CD4-positive, alpha-beta T cell treated with Interleukin-15 for 4 hours (primary cell): ENCODE measurements at places on chromosomes 6 and 20.
A peak's percentile ranks its signal among the peaks of the same experiment; 100 is the strongest.

GRCh38 chr6:127912914-127913313 lies 12.1 kb upstream of the THEMIS start:
- no peak for DNase-seq

- DNase-seq = no peak
Measured at GRCh38 chr20:47113362-47114109, 218.9 kb downstream of the EYA2 start.

DNA sequence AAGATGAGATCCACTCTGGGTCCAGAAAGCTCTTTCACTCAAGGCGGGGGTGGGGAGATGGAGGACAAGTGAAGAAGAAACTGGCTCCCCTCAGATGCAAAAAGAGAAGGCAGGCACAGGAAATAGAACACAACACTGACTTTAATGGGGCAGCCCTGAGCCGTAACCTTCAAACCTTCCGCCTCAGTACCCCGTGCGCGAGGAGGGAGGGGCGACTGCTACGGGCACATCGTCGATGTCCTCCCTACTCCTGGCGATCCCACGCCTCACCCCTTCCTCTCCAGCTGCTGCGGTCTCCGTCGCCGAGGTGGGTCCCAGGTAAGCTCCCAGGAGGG lies 3.9 kb downstream of the SPEF1 start:
- DNase-seq = peak; percentile 16

DNA sequence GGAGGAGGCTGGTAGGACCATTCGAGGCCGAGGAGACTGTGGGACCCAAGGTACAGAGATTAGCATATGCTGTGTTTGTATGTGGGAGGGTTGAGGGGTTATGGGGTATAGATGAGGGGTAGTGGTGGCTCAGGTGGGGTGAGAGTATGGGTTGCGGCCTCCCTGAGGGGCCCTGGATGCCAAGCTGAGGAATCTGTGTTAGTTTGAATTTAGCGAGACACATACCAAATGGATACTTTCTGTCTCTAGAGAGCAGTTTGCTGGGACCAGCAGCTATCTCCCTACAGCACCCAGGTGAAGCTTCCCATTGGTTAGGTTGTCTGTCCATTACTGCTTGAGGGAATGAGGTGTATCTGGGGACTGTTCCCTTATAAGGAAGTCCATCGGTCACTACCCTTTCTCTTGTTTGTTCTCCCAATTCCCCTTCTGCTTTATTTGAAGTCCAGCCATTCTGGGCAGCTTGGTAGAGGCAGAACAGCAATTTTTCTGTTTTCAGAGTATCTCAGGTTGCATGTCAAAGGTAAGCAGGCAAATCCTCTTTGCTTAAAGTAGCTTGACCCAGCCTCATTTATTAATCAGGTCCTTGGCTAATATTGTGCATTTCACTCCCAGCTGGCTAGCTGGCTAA lies 15.2 kb downstream of the CHMP4B start:
- no peak for DNase-seq

- DNase-seq = no peak
Measured at GRCh38 chr20:34165018-34165619, 53.1 kb upstream of the EIF2S2 start.

DNA sequence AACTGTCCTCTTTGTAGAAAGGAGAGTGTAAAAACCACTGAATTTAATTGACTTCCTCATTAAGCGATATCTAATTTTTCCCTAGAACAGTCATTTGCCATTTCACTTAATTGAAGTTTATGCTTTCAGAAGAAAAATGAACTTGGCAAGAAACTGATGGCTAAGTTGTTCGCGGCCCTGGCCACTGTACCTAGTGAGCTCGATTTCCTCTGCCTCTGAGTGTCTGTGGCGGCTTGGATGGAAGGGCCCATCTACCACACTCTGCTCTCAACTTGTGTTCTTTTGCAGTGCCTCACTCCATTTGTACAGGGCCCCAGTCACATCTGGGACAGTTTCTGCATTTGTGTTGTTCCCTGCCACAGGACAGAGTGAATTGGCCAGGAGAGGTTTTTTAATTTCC lies 102.9 kb downstream of the BCAS1 start:
- DNase-seq = no peak

DNA sequence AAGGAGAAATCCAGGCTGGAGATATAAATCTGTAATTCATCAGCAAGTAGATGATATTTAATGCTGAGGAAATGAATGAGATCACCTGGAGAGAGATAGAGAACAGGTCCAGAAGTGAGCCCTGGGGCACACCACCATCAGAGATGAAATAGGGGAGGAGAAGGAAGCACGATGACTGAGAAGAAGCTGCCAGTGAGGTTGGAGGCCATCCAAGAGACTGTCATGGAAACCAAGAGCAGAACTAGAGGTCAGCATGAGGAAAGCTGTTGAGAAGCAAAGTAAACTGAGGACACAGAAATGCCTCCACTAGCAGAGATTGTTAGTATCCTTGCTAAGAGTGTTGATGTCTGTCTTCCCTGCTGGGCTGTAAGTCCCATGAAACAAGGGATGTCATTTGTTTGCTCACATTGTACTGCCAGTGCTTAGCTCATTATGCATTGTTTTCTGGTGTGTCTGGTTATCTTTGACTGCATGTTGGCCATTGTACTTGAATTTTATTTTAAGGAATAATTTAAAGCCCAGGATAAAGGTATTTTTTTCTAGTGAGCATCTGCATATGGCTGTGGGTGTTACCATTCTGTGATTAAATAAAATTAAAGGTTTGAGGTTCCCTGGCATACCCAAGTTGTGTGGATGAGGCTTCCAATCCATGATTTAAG lies 35.8 kb downstream of the CDH22 start:
- no peak for DNase-seq

GRCh38 chr6:29678114-29678513 lies 2.8 kb downstream of the ZFP57 start:
- no peak for DNase-seq

- DNase-seq = peak; percentile 73
Measured at GRCh38 chr6:141326426-141326825, 806.3 kb upstream of the GJE1 start.

- DNase-seq = no peak
Measured at GRCh38 chr20:21936261-21936660, 230.8 kb downstream of the PAX1 start.

GRCh38 chr20:45366631-45367030 lies 3.7 kb downstream of the SYS1 start:
- DNase-seq = no peak

- DNase-seq = no peak
Measured at GRCh38 chr6:112979830-112980229, 632.7 kb downstream of the RFPL4B start.

DNA sequence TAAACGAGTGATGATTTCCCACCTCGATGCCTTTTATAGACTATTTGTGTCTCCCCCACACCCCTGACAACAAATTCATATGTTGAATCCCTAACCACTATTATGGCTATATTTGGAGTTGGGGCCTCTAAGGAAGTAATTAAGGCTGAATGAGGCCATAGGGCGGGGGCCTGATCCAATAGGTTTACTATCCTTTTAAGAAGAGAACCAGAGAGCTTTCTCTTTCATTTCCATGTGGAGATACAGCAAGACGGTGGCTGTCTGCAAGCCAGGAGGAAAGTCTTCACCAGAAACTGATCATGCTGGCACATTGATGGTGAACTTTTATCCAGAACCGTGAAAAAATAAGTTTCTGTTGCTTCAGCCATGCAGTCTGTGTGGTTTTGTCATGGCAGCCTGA lies 38.9 kb upstream of the CLIC5 start:
- DNase-seq = no peak

DNA sequence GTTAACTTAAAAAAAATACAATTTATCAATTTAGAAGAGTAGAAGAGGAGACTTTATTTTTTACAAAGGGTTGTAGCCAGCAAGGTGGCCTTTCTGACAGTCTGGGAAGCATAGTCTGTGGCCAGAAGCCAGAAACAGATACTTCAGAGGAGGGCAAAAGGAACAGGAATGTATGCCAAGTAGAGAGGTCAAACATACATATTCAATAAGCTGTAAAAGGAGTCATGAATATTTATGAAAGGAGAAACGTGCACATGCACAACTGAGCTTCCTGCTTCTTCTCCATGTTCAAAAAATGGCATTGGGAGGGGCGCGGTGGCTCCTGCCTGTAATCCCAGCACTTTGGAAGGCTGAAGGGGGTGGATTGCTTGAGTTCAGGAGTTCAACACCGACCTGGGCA lies 43.9 kb upstream of the FAM184A start:
- DNase-seq = no peak

- DNase-seq = no peak
Measured at GRCh38 chr20:57053793-57054552, 212.5 kb downstream of the BMP7 start.

GRCh38 chr20:46936415-46937156 lies 41.9 kb downstream of the EYA2 start:
- no peak for DNase-seq

- no peak for DNase-seq
Measured at GRCh38 chr6:5422321-5422915, 161.1 kb downstream of the FARS2 start.

DNA sequence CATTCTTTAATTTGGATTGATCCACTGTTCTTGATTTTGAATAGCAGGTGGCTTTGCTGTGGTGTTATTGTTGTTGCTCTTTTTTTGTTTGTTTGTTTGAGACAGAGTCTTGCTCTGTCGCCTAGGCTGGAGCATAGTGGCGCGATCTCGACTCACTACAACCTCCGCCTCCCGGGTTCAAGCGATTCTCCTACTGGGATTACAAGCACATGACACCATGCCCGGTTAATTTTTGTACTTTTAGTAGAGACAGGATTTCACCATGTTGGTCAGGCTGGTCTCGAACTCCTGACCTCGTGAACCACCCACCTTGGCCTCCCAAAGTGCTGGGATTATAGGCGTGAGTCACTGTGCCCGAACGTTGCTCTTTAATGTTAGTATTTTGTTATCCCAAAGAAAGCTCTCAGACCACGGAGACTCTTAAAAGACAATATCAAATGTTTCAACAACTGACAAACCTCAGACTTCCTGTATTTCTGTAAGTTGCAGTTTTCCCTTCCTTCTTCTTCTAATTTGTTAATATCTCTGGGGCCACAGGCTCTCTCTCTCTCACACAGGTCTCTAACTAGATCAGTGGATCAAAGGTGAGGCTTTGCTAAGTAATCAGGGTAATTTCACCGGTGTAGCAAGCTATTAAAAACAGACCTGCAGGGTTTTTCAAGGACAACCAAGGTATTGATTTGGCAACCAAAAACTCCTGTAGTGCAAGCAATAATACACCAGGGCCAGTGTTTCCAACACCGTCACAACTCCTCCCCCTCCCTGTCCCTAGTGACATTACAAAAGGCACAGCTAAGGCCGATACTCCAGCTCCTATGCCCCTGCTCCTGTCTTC lies 48.8 kb upstream of the ZNF217 start:
- peak; percentile 60 for DNase-seq

- peak; percentile 5 for DNase-seq
Measured at GRCh38 chr6:12232339-12232738, 57.8 kb upstream of the EDN1 start.

GRCh38 chr6:157755032-157755745 lies 67.9 kb upstream of the SNX9 start:
- DNase-seq = no peak

- DNase-seq = no peak
Measured at GRCh38 chr6:168127384-168127868, 48.4 kb upstream of the FRMD1 start.

GRCh38 chr6:134863763-134864510 lies 86.0 kb downstream of the ALDH8A1 start:
- DNase-seq = no peak

DNA sequence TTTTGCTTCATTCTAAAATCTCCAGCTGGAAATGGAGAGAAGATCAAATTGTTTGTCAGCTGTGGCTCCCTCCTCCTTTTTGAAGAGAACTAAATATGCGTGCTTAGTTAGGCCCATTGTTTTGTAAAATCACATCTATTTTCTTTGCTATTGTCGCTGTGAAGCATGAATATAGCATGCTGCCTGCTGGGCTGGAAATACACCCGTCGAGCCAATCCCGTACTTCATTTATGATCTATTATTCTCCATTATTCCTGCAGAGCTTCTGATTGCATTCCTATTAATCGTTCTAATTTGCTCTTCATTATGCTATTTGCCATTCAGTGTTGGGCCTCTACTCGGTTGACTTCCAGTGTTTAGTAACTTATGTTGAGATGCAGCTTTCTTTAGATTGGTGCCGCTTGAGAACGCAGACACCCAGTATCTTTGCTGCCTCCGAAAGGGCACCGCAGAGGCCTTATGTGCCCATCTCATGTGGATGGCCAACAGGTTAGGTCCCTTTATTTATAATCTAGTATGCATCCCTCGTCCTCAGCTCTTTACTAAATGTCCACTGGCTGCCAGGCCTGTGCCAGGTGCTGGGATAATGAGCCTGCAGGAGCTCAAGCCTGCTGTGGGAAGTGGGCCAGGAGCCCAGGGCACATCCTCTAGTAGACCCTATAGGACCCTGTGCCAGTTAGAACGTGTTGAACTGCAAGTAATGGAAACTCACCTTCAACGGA lies 45.6 kb downstream of the FAM50B start:
- no peak for DNase-seq

- DNase-seq = no peak
Measured at GRCh38 chr6:151005896-151006632, 140.6 kb downstream of the MTHFD1L start.

DNA sequence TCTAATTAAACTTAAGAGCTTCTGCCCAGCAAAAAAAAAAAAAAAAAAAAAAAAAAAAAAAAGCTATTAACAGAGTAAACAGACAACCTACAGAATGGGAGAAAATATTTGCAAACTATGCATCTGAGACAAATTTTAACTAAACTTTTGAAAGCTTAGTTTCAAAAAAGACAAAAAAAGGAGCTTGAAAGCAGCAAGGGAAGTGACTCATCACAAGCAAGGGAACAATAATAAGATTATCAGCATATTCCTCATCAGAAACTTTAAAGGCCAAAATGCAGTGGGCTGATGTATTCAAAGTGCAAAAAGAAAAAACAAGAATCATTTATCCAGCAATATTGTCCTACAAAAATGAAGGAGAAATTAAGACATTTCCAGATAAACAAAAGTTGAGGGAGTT lies 158.6 kb downstream of the RNF144B start:
- no peak for DNase-seq

DNA sequence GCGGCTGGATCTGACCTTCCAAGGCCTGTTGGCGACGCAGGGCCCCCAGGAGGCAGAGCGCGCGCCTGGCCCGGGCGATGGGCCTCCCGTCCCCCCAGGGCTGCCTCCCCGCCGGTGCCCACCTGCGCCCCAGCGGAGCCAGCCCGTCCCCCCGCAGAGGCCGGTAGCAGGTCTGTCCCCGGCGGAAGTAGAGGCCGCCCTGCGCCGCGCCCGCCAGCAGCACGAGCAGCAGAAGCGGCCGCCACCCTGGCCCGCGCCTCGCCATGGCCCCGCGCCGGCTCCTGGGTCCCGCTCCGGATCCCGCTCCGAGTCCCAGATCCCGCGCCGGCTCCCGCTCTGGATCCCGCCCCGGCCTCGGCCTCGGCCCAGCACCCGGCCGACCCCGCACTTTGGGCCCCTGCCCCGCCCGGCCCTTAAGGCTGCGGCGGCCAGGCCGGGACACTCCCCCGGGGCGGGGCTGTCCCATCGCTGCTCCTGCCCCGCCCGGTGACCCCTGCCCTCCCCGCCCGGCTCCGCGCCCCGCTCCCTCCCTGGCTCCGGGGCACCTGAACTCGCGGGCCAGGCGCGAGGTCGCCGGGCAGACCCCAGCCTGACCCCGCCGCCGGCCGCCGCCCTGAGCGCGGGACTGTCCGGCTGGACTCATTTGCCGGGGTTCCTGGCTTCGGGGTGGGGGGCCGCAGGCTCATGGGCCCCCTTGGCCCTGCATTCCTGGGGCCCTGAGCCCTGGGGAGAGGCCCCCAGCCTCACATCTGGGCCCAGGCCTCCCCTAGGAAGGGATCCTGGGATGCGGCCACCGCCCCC lies at the start of gene CTSZ:
CTSZ (minus strand) TSS at position 391 of the 801 bp plus-strand sequence; CDS start at position 265, 126 bp downstream.
- DNase-seq = peak; percentile 25
